ENCODE measurements at places on chromosomes 12 and 14.

GRCh38 chr12:52524241-52524897, 4.2 kb upstream of the KRT5 start:
- no peak for DNase-seq

- no peak for DNase-seq
Observed at GRCh38 chr12:94951071-94951934, 52.2 kb downstream of the NDUFA12 start.

DNA sequence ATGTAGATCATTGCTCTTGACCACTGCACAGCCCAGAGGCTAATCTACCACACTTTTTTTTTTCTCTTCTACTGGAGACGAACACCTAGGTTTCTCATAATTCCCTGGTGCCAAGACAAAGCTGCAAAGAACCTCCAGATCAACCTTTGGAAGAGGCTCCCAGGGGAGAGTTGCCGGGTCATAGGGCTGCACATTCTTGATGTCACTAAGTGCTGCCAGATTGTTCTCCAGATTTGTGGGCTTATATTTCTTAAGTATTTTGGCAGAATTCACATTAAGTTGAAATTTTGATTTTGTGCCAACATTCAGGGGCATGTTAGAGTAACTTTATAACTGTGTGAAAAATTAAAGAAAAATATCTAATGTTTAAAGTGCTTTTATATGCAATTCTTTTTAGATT, 13.5 kb upstream of the PDZRN4 start:
- no peak for DNase-seq

- DNase-seq: no peak
Observed at GRCh38 chr14:73225496-73225895, 11.8 kb upstream of the PAPLN start.

GRCh38 chr14:62130441-62130840, 368.2 kb downstream of the SNAPC1 start:
- no peak for DNase-seq

- DNase-seq: no peak
Observed at GRCh38 chr14:29355331-29355730, 572.3 kb downstream of the PRKD1 start.

DNA sequence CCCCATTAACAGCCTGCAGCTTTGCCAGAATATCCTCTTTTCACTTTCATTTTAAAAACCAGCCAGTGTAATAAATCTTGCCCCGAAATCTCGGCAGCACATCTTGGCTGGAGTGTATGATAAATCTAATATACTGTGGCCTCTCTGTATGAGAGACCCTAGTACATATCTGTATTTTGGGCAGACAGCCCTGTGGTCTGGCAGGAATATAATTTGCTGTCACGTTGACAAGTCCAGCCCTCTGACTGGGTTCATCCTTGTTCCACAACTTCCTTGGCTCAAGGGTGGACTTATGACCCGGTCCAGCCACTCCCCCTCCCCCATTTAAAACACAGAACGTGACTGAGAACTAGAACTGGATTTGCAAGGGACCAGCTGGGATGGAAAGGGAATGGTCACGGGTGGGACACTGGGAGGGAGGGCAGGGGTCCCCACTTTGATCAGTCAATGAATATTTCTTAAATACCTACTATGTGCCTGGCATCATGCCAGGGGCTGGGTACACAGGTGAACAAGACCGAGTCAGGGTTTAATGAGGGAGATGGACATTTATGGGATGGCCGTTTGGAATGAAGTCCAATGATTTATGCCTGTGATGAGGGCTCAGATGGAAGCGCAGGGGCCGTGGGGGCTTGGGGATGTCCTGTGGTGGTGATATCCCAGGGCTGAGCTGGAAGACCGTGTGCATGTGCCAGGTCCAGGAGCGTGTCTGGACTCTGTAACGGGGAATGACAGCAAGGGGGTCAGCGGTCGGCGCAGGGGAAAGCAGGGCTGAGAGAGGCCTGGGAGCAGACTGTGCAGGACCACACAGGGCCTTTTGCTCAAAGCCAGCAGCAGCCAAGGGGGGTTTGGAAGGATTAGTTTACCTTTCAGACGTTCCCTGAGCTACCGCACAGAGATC, 190.5 kb downstream of the PHETA1 start:
- no peak for DNase-seq

DNA sequence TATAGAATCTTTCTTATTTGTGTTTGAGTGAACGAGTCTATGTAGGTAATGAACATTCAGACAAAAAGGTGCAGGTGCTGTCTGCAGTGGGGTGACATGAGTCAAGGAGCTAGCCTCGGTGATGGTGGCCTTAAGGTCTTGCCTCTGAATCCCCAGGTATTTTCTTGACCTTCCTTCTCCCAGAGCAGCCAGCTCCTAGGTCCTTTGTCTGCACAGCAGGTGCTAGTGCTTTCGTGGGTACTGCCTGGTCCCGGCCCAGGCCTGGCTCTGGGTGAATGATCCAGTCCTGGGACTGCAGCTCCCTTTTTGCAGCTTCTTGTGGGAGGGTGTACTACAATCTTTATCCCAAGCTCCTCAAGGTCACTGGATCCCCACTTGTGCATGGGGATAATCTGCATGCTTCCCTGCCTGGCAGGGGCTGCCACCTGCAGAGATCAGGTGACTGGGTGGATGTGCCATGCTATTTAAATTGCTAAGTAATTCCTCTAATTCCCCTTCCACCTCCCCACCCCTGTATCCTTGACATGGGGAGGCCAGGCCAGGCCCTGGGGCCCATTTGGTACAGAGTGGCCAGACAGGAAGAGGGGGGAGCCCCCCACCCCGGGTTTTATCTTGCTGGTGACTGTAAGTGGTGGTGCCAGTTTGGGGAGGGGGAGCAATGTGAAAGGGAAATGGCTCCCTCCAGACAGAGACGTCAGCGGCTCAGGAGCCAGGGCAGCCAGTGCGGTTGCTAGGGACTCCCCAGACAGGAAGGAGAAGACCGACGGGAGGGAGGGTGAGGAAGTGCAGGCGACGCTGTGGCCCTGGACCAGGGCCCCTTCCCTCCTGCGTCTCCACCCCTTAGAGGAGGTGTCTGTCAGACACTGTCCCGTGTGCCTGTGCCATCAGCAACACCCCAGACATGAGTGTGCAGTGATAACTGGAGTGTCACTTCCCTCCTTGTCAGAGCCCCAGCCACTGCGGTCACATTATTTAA, 6.7 kb downstream of the VASH1 start:
- DNase-seq: peak; percentile 92

DNA sequence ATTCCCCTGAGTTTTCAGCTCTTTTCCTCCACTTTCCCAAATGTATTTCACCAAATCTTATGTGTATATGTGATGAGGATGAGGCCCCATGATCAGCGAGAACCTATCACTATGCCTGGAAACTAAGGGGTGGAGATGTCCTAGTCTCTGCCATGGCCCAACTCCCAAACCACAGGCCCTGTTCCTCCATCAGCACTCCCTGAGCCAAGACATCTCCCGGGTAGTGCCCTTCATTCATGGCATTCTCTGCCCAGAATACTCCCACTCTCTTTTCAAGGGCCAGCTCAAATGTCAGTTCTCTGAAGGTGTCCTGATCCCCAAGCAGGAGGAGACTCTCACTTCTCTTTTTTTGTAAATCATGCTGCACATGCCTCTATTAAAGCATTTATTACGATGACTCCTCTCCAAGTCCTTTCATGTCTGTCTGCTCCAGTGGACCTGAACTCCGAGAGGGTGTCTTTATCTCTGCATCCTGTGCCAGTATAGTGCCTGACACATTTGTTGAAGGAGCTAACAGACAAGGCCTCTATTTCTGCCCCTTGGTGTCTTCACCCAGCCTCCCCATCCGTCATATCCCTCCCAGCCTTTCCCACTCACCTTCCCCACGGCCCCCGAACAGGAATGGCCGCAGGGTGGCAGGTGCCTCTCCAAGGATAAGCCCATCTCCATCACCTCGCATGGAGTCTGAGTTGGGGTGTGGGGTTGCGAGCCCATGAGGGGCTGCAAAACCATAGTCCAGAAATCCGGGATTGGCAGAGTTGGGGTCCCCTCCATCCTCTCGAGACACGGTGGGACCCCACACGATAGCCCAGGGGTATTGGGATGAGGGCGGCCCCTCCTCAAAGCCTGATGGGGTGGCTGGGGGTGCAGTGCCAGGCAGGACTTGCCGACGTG, 3.7 kb downstream of the PIANP start:
- no peak for DNase-seq

- no peak for DNase-seq
Observed at GRCh38 chr14:82387699-82388098, 854.0 kb upstream of the SEL1L start.

DNA sequence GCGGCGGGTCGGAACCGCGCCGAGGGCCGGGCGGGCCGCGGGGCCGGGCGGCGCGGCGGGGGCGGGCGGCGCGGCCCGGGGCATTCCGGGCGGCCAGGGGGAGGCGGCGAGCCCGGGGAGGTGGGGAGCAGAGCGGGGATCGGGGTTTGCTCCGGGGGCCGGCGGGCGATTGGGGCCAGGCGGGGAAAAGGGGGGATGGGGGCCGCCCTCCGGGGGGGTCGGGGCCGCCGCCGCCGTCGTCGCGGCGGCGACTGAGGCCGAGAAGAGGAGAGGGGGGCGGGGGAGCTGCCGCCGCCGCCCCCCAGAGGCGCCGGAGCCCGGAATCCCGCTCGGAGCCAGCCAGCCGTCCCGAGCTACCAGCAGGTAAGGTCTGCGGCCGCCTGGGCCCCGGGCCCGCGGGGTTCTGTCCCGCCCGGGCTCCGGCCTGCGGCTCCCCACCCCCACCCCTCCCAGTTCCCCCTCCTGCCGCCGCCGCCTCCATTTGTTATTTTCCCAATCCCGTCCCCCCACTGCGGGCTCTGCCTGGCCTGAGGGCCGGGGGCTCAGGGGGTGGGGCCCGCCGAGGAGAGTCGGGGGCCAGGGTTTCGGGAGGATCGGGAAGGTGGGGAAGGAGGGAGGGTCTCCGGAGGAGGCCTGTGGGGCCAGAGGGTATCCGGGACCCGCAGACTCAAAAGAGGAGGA, 403 bp downstream of the ATN1 start:
- DNase-seq: no peak

GRCh38 chr12:106321139-106321850, 18.8 kb downstream of the TCP11L2 start:
- DNase-seq: no peak

DNA sequence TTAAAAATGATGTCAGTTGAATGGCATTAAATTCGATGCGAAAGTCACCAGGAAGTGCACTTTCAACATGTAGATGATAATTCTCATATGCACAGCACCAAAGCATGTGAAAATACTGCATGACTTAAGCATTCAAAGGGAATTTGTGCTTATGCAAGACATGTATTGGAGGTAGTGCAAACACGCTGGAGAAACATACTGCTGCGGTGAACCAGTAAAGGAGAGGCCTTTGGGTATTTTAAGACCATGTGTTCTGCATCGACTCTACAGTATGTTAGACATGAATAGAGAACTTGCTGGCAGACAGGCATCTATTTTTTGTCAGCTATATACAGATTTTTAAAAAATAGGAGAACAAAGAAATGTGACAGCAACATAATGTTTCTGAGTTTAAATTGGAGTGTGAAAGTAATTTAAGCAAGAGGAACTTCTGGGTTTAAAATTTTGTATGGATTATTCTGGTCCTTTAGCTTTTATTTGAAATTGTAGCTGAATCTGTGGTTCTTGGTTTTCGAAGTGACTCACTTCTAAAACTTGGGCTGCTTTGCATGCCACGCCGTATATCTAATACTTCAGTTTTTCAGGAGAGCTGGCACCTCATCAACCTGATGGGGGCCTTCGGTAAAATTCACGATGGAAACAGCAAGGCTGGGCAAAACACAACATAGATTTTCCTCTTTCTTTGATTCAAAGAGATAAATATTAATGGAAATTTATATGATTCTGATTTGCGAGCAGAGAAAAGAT, 408.7 kb downstream of the APAF1 start:
- DNase-seq: no peak

- no peak for DNase-seq
Observed at GRCh38 chr14:58078068-58078467, 73.9 kb downstream of the ARMH4 start.

- no peak for DNase-seq
Observed at GRCh38 chr12:10726945-10727344, 3.8 kb upstream of the YBX3 start.

- DNase-seq: no peak
Observed at GRCh38 chr14:56087671-56088471, 30.3 kb upstream of the PELI2 start.

DNA sequence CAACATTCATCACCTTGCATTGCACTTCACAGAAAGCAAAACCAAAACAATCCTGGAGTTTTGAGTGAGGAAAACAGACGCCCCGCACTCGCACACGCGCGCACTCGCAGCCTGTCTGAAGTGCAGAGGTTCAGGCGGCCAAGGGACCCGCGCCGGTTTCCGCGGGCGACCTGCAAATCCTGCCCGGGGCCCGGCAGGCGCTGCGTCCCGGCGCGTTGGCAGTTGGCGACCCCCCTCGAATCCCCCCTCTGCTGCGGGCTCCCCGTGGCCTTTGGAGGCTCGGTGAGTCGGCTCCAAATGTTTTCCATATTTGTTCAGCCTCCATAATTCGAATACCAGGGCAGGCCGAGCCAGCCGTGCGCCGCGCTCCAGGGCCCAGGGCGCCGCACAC, at the start of gene SSPN:
SSPN (plus strand) TSS at position 324 of the 391 bp plus-strand sequence. CDS start 100 bp downstream, outside the sequence.
- no peak for DNase-seq

DNA sequence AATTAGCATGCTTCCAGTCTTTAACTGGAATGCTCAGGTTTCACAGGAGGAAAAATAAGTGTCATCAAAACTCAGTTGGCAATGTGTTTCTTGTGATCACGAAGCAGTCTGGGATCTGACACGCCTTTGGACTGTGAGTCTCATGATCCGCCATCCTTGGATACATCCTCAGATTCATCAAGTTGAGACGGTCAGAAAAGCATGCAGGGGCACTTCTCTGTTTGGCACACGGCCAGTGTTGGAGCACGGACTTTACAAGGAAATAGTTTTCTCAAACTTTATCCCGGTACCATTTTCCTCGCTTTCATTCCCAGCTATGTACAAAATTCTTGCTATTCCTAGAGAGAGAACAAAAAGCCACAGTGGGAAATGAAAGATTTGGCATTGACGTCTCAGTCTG, 88.4 kb upstream of the PARP11 start:
- DNase-seq: no peak

GRCh38 chr14:104689109-104689880, at the start of gene INF2:
Gene INF2, plus strand, starts transcription at chr14:104689618. Its CDS starts 11,748 bp downstream, at chr14:104701366.
- DNase-seq: peak; percentile 48

GRCh38 chr12:118052324-118053070, 8.5 kb downstream of the WSB2 start:
- peak; percentile 18 for DNase-seq

GRCh38 chr12:46361667-46362034, 10.9 kb downstream of the SLC38A2 start:
- DNase-seq: no peak

DNA sequence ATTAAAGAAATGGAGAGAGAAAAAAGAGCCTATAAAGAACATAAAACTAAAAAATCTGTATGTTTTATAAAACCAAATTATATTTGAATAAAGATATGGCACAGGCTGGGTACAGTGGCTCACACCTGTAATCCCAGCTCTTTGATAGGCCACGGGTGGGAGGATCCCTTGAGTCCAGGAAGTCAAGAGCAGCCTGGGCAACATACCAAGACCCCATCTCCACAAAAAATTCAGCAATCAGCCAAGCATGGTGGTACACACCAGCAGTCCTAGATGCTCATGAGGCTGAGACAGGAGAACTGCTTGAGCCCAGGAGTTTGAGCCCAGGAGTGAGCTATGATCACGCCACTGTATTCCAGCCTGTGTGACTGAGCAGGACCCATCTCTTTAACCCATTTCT, 74.9 kb downstream of the EPS8 start:
- DNase-seq: no peak

GRCh38 chr14:61254808-61255526, 26.2 kb downstream of the TMEM30B start:
- DNase-seq: no peak

- no peak for DNase-seq
Observed at GRCh38 chr12:46660719-46661109, 165.1 kb downstream of the SLC38A4 start.
